ENCODE measurements at places on chromosomes 7 and 10.

DNA sequence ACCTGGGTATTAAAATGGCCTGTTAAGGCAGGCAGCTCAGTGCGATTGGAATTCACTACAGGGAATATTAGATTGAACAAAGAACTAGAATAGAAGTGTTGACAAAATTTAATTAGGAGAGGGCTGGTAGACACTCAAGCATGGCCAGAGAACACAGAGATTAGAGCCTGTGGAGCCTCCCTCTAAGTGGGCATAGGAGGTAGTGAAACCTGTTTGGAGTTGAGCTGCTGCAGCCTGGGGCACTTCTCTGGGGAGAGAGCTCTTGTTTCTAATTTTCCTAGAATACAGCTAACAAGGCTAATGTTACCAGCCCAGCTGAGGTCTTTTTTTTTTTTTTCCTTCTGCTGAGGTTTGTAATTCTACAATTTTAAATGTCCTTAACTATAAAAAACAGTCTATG, 46.4 kb downstream of the TMEM168 start:
- DNase-seq: no peak

GRCh38 chr7:124728610-124729009, 37.0 kb downstream of the GPR37 start:
- no peak for DNase-seq

- DNase-seq: no peak
These were observed 25.6 kb upstream of the GALNTL5 start for GRCh38 chr7:151930695-151931094.

GRCh38 chr10:49281461-49281860, 17.5 kb upstream of the C10orf71 start:
- DNase-seq: no peak

GRCh38 chr7:86989407-86989806, 70.0 kb downstream of the ELAPOR2 start:
- DNase-seq: no peak
